ENCODE measurements at places on chromosomes 12 and 14.
A peak's percentile ranks its signal among the peaks of the same experiment; 100 is the strongest.

- peak; percentile 20 for DNase-seq
These were observed 498 bp downstream of the RACGAP1 start for GRCh38 chr12:50024805-50025186.

DNA sequence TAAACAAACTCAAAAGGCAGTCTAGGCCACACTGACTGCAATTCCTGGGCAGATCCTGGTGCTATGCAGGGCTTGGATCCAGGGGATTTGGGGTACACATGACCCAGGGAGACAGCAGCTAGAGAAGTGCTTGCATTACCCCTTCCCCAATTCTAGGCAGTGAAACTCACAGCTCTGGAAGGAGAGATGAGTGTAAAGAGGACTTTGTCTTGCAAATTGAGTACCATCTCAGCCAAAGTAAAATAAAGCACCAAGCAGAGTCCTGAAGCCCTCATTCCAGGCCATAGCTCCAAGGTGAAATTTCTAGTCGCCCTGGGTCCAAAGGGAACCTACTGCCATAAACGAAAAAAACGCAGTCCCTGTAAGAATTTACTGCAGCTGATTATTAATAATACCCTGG lies 644.9 kb upstream of the FLRT2 start:
- DNase-seq: no peak

- DNase-seq: no peak
These were observed 6.6 kb downstream of the CACNA2D4 start for GRCh38 chr12:1911598-1912575.

- no peak for DNase-seq
These were observed 34.5 kb downstream of the VDR start for GRCh38 chr12:47870175-47870781.

DNA sequence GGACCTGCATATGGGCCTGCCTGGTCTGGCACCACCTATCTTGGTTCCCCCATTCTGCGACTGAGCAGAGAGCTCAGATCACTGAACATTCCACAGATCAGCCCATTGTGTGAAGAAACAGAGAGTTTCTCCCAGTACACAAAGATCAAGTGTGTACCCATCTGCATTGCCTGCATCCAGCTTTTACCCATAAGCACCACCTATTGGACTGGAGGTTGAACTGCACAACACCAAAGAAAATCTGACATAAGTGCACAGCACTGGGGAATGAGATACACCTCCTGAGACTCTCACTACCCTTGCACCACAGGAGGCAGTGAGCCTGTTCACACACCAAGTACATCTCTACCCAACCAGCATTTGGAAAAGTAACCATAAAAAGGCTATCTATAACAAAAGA lies 362.6 kb upstream of the CLEC14A start:
- peak; percentile 3 for DNase-seq

- DNase-seq: no peak
These were observed 149.2 kb downstream of the NRXN3 start for GRCh38 chr14:78319406-78319805.

DNA sequence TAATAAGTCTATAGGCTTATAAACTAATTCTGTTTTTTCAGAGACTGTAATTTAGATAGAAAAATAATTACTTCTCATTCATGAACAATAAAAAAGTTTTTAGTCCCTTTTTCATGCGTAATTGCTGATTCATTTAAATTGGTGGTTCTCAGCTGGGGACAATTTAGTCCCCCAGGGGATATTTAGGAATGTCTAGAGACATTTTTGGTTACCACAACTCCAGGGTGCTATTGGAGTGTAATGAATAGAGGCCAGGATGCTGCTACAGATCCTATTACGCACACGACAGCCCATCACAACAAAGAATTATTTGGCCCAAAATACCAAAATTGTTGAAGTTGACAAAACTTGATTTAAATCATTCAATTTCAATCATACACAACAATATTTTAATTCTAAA lies 22.8 kb upstream of the VCPKMT start:
- DNase-seq: no peak

DNA sequence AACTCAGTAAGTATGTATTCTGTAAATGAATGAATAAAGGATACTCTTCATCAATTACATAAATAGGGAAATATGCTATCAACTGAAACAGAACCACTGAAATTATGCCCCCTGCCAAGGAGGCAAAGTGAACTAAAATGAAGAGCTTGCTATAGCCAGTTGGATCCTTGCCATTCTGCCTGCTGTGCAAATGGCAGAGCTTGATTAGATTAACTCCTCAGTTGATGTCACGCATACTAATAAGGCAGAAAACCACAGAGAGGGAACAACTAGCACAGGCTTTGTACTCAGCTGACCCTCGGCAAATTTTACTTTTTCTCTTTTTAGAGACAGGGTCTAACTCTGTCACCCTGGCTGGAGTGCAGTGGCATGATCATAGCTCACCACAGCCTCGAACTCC lies 36.7 kb upstream of the FERMT2 start:
- no peak for DNase-seq
